ENCODE measurements at places on chromosomes 2 and 18.

GRCh38 chr2:168607992-168608391 is 151.9 kb downstream of the CERS6 start:
- DNase-seq, result no peak

DNA sequence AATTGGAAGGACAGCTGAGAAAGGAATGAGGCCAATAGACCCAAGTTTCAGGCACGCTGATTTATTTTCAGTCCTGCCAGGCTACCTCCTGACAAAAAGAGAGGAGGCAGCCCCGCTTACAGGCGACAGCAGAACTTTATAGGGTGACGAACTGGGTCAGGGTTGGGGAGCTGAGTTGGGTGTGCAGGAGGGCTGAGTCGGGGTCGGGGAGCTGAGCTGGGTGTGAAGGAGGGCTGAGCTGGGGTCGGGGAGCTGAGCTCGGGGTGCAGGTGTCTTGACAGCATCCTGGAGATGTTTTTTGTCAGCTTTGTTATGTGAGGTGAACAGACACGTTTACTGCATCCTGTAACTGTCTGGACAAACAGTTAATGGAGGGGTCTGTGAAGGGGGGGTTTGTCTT is 342.2 kb downstream of the ADCYAP1 start:
- DNase-seq, result no peak

DNA sequence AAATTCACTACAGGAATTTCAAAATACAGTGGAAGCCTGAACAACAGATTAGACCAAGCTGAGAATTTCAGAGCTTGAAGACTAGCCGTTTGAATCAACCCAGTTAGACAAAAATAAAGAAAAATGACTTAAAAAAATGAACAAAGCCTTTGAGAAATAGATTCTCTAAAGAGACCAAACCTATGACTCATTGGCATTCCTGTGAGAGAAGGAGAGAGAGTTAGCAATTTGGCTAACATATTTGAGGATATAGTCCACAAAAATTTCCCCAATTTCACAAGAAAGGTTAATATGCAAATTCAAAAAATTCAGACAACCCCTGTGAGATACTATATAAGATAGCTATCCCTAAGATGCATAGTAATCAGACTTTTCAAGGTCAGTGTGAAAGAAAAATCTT is 78.0 kb downstream of the MYO3B start:
- no peak for DNase-seq

DNA sequence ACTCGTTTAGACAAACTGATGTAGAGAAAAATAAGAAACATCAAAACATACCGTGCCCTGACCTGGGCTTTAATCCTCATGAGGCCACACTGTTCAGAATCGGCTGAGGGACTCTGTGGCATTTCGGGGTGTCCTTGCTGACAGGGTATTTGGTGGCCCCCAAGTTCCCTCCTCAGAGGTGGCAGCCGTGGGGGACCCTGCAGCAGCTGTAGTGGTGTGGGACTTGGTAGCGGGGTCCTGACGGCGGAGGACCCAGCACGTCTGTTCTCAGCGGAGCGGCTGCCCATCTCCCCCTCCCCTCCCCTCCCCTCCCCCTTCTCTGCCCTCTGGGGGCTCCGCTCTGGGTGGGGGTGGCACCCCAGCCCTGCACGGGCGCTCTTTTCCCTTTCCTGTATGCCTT is 18.4 kb downstream of the KCNG2 start:
- no peak for DNase-seq

DNA sequence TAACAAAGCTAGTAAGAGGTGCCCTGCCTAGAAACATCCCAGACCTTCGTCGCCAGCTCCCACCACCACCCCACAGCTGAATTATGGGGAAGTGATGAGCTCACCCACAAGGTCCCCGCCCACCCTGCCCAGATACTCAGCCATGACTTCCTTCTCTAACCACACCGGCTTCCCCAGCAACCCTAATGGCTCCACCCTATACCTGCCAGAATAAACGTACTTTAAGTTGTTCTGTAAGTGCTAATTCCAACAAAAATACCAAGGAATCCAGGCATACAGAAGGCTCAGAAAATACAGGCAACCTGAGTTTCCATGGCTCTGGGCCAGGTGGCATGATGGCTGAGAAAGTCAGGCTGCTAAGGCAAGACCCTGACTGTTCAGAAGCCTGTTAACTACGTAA is 39.1 kb downstream of the TMEM163 start:
- peak; percentile 43 for DNase-seq

DNA sequence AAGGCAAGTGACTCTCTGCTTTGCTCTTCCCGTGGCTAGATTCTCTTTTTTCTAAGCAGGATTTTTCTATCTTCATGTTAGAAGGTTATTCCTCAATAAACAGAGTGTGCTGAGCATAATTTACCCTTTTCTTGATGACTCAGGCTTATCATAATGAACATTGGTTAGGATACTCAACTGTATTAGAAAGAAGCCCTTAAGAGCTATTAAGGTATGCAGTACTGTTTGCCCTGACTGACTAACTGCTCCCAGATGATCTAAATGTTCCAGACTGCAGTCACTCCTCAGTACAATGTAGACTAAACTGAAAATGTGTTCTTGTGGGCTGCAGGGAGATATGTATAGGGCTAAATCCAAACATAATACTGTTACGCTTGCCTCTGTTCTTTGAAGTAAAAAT is 687.8 kb downstream of the NUP35 start:
- no peak for DNase-seq
